Head of caudate nucleus (tissue), 42 donors: ENCODE measurements at places on chromosomes 4 and X.

DNA sequence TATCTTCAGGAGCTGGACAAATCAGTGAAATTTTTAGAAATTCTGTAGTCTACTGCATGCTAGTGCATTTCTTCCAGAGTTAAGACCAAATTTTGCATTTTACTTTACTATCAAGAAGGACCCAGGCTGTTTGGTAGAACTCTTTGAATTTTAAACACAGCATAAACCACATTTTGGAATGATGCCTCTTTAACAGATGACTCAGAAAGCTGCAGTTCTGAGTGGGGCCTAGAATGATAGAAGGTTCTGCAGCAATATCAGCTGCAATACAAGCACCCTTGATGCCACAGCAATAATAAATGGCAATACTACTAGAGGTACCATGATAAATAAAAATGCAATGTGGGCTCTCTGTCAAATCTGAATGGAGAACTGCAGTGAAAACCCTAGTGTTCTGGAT is 198.7 kb downstream of the TMA16 start:
- no peak for DNase-seq

GRCh38 chr4:107683873-107684272 is 36.2 kb downstream of the PAPSS1 start:
- no peak for DNase-seq

GRCh38 chrX:96564595-96564994 is 120.0 kb upstream of the DIAPH2 start:
- DNase-seq: no peak

DNA sequence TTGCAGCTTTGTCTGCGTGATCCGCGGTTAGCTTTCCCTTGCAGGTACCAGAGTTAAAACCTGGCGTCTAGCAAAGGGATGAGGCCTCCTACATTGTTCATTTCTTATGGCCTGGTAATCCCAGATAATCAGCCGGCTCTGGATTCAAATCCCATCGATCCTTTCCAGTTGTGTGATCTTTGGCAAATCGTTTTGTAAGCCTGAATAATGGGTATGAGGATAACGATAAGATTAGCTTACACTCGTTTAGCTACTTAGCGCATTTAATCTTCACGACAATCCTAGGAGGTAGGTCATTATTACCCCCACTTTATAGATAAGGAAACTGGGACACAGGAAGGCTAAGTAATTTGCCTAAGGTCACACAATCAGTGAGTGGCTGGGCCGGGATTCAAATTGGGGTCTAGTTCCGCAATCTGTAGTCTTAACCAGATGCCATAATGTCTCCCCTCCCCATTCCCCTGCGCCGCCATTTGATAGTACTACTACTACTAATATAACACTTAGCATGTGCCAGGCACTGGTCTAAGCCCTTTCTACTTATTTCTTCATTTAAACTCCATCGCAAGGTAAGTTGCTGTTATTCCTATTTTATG is 1.7 kb upstream of the UBA1 start:
- DNase-seq: no peak

- no peak for DNase-seq
Observed at GRCh38 chr4:31929676-31930345, 1209.6 kb downstream of the PCDH7 start.

GRCh38 chrX:53481816-53482465 is 47.8 kb upstream of the HSD17B10 start:
- DNase-seq: peak; percentile 56

- no peak for DNase-seq
Observed at GRCh38 chr4:33837043-33837838, 2407.1 kb downstream of the ARAP2 start.
